ENCODE measurements at places on chromosomes 5 and 9.
A peak's percentile ranks its signal among the peaks of the same experiment; 100 is the strongest.

GRCh38 chr5:53373451-53374158 lies 106.8 kb upstream of the FST start:
- no peak for DNase-seq

- no peak for DNase-seq
Measured at GRCh38 chr9:73173557-73174329, 22.1 kb downstream of the ANXA1 start.

GRCh38 chr9:68883224-68883623 lies 130.7 kb downstream of the PRKACG start:
- no peak for DNase-seq

GRCh38 chr5:150120062-150120441 lies 33.7 kb upstream of the CSF1R start:
- no peak for DNase-seq

DNA sequence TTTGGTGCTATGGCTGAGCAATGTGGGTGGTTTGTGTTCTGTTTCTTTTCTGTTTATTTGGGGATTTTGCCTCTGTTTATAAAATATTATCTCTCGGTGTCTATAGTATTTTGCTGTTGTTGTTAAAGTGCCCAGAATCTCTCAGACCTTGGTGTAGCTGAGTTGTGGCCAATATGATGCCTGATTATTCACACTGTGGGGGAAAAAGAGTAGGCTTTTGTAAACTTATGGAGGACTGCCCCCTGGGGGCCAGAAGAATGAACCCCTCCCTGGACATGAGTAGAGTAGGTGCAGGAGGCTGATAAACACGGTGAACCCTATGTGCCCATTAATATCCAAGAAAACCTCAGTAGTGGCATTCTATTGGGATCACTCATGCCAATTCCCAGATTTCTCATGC lies 49.0 kb upstream of the DPYSL3 start:
- DNase-seq: no peak

DNA sequence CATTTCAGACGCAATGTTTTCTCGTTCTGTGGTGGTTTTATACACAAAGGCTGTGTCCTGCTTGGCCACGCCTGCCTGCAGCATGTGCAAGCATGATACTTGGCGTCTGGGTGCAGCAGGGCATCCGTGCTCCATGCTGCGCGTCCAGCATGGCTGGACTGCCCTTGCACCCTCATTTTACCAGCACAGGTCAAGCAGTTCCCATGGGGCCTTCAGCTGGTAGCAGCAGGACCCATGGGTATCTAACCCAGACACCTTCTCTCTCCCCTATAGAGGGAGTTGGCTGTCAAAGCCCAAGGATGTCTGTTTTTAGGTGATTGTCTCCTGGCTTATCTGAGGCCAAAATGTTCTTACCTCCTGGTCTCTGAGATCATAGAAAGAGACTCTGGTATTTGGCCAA lies 158.3 kb upstream of the PITX1 start:
- no peak for DNase-seq

GRCh38 chr9:69001921-69002320 lies 12.0 kb downstream of the PRKACG start:
- no peak for DNase-seq

GRCh38 chr5:138913773-138914172 lies 38.6 kb upstream of the LRRTM2 start:
- no peak for DNase-seq

DNA sequence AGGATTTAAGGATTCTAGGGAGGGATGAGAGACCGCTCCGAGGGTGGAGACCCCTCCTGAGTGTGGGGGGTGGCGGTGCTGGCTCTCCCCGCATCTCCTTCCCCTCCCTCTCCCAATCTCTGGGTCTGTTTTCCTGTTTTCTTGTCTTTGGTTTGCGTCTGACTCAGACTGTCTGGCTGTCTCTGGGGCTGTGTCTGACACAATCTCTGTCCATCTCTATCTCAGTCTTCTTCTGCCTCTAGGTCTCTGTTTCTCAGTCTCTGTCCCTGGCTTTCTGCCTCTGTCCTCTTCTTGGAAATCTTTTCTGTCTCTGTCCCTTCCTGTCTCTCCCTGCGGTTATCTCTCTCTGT lies 196 bp upstream of the GRM6 start:
- DNase-seq: no peak

- peak; percentile 50 for DNase-seq
Measured at GRCh38 chr9:131275332-131276093, 797 bp downstream of the FAM78A start.

GRCh38 chr5:15803280-15803679 lies 303.3 kb downstream of the FBXL7 start:
- DNase-seq: no peak

- no peak for DNase-seq
Measured at GRCh38 chr9:134062461-134063087, 5.3 kb downstream of the BRD3 start.

GRCh38 chr5:22908586-22908985 lies 55.4 kb upstream of the CDH12 start:
- no peak for DNase-seq

GRCh38 chr5:78518365-78519197 lies 130.0 kb downstream of the LHFPL2 start:
- DNase-seq: no peak

DNA sequence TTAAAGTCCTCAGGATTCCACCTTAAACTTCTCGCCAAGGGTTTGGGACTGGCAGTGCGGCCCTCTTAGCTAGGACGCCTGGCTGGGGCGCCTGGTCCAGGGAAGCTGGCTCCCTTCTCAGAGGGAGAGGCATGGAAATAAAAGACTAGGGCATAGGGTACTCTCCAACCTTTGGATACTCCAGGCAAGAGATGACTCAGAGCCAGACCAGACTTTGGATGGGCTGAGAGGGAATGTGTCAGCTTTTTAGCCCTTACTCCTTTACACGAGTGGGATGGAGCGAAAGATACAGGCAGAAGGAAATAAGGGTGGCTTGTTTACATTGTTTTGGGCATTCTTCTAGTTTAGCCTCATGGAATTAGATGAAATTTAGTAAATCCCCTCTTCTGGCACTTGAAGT lies 48.2 kb downstream of the IL31RA start:
- no peak for DNase-seq

DNA sequence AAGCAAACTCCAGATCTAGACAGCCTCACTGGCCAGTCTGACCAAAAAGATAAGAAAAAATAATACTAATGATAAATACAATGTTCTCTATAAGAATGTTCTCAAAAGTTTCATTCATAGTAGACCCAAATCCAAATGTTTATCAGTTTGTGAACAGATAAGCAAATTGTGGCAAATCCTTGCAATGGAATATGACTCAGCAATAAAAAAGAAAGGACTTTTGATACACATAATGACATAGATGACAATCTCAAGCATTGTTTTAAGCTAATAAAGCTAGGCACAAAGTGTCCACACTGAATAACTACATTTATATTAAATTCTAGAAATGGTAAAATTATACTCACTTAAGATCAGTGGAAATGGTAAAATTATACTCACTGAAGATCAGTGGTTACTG lies 195.4 kb upstream of the TYRP1 start:
- DNase-seq: no peak

DNA sequence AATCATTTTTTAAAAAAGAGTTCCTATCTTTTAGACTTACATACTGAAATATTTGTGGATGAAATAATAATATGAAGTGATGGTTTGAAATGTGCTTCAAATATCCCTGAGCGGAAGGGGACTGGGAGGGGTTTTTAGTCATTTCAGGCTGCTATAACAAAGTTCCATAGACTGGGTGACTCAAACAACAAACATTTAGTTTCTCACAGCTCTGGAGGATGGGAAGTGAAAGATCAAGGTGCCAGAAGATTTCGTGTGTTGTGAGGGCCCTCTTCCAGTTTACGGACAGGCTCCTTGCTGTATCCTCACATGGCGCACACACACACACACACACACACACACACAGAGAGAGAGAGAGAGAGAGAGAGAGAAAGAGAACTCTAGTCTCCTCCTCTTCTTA lies 27.1 kb upstream of the TEX10 start:
- no peak for DNase-seq

DNA sequence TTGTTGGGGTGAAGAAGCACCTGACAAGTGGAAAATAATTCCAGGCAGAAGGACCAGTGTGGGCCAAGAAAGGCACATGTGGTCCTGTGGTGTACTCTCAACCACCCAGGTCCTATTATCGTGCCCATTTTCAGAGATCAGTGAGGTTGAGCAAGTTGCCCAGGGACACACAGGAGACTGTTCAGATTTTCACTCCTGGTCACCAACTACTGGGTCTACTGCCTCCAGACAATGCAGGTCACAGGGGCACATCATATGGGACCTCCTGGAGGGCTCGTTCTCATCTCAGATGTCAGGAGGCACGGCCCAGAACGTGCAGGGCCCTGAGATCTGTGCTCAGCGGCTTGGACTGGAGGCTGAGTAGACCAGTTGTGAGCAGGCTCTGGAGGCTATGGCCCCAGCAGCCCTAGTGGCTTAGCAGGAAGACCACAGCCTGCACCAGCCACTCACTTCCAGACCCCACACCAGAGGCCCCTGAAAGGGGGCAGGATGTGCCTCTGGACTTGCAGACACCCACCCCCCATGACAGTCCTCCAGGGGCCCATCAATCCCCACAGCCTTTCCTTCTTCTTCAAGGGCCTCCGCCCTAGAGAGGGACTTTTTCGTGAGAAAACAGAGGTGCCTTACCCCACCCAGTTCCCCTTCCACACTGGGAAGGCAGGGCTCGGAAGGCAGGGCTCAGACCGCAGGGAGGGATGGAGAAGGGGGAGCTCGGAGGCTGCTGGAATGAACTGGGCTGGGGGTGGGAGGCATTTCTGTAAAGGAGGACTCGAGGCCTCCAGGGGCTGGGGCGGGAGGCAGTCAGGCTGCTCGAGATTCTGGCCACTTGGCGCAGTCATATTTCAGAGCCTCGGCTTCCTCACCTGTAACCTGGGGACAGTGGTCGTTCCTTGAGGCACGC lies 82.7 kb upstream of the NEURL1B start:
- no peak for DNase-seq

DNA sequence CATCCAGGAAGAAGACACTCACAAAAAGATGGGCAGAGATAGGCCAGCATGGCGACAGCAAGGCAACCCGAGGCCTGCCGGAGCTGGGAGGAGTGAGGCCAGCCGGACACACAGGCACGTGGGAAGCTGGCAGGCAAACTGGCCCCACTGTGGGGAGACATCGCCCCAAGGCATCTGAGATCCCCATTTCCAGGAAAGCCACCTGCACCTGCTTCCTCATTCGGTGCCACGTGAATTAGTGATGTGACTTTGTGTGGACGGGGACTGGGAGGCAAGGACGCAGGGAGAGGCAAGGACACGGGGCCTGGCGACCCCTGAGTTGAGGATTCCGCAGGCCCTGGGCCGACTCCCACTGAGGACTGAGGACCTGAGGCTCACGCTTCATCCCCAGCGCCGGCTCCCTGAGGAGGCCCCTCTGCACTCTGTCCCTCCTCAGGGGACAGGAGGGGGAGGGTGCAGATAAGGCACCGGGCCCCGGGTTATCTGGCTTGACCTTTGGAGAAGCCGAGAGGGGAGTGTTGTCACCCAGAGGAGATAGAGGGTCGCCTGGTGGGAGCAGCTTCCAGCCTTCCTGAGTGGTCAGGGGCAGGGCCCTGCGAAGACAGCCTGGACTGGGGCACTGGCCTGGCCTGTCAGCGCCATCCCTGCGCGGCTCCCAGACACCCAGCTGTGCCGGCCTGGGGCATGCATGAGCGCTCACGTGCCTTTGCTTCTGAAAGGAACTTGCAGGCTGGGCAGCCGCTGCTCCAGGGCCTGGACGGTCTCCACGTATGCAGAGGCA lies 39.7 kb downstream of the NDUFS6 start:
- DNase-seq: no peak

DNA sequence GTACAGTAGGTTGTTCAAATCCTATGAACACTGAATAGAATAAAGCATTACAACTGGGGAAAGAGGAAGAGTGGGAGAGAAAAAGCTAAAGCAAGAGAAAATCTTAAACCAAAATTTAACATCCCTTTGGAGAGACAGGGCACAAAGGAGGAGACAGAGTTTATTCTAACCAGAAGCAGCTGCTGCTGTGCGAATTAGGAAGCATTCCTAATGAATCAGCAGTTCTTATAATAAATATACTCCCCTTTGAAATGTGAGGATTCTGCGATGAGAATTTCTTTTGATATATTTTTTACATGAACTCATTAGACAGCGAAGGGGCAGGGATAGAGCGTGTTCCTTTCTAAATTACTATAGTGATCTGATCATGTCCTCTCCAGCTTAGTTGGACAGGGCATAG lies 233.4 kb downstream of the DENND1A start:
- no peak for DNase-seq

GRCh38 chr9:74958587-74958986 lies 5.9 kb upstream of the C9orf40 start:
- no peak for DNase-seq

DNA sequence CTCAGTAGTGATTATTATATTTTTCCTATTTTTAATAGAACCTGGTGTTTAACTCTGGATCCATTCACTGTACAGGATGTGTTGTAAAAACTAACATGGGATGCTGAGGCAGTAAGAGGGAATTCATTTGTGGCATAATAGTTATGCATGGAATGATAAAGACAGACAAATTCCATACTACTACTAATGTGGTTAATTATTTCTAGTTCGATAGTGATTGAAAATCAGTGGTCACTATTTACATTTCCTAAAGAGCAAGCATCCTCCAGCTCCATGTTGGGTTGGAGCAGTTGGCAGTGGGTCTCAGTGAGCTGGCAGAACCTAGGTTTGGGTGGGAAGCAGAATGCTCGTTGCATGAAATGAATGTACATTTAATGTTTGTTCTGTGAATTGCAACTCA lies 122.6 kb downstream of the SAXO1 start:
- no peak for DNase-seq

DNA sequence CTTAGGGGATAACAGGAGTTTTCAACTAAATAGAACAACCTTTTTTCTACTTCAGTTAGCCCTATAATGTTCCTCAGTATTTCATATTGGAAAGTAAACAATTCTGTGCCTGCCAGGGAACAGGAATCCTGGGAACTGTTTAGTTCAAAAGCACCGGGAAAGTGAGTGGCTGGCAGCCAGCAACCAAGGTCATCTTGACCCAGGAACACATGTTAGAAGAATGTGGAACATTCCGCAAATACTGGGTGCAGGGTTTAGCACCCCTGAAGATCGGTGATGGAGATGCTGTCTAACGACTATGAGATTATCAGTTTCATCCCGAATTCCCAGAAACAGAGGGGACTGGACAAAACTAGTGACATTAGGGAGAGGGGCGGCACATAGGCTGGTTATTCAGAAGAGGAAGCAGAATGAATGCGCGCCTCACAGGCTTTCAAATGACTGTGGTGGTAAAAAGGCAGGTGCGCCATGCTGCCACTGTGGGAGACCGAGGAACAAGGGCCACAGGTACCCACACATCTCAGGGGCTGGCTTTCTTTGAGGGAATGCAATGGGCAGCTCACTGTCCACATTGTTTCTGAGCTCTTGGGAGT lies 51.2 kb downstream of the IPPK start:
- no peak for DNase-seq

DNA sequence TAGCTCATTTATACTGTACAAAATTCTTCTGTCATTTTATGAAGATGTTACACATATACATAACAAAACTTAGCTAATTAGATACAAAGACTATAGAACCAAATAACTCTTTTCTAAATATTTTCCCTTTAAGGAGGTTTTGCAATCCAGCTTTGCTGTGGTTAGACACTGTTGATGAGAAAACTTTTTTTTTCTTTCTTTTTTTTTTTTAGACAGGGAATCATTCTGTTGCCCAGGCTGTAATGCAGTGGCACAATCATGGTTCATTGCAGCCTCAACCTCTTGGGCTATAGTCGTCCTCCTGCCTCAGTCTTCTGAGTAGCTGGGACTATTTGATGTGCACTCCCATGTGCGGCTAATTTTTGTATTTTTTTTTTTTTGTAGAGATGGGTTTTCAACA lies 38.5 kb upstream of the CDKN2B start:
- DNase-seq: no peak

- no peak for DNase-seq
Measured at GRCh38 chr5:179417696-179418095, 72.4 kb upstream of the ADAMTS2 start.

- no peak for DNase-seq
Measured at GRCh38 chr5:136080113-136080482, 51.3 kb downstream of the TGFBI start.
